ENCODE measurements at places on chromosomes 3 and 15.

DNA sequence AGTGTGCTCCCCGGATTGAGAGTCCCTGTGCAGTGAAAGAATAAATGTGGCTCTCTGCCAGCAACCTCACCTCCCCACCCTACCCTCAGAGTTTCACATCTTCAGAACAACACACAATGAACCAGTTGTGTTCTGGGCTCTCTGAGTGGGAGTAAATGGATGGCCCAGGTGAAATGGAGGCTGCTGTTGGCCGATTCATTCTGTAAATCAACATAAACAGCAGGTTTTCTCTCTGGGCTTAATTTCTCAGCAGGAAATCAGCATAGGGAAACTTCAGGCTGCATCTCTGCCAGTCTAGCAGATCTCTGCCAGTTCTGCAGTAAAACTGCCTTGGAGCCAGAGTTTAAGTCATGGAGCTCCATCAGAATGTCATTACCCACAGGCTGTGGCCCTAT is 54.6 kb upstream of the FURIN start:
- DNase-seq = no peak

DNA sequence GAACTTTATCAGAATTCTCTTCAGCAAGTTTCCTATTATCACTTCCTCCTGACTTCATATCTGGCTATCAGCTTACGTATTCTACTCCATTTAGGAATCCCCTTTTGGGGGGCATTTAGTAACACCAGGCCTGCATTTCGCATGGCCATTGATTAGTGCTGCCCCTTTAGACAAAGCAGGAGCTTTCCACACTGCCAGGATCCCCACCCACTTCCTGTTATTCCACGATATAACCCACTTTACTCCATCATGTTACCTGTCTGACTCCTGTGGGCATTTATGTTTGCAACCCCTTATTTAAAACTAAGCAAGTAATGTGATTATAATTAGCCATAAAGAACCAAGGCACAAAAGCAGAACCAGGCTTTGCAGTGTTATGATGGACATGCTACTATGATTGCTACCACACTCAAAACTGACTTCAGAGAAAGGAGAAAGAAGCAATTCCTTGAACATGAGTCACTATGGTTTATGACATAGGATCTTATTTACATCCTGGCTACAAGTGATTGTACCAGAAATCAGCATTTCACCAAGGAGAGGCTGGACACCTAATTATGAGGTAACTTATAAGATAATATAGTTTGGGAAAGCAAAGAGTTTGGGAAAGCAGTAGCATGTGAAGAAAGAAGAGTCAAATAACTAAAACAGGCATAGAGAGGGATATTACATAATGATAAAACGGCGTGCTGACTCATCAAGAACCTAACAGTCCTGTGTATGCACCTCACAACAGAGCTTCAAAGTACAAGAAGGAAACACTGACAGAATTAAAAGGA is 96.3 kb downstream of the IGSF11 start:
- DNase-seq = no peak

GRCh38 chr3:51734572-51734907 is 27.7 kb downstream of the GRM2 start:
- no peak for DNase-seq

DNA sequence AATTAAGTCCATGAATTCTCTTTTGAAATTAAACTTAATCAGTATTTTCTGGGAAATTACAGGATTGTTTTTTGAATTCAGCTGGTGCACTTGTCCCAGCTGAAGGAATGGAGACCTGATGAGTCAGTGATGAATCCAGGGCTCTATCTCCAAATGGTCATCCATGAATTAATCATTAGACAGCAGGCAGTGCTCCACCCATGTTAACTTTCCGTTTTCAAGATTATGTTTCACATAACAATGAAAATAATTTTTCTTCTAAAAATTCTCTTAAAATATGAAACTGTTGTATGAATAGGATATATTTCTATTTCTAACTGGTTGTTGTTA is 13.9 kb upstream of the PAQR9 start:
- DNase-seq = no peak

DNA sequence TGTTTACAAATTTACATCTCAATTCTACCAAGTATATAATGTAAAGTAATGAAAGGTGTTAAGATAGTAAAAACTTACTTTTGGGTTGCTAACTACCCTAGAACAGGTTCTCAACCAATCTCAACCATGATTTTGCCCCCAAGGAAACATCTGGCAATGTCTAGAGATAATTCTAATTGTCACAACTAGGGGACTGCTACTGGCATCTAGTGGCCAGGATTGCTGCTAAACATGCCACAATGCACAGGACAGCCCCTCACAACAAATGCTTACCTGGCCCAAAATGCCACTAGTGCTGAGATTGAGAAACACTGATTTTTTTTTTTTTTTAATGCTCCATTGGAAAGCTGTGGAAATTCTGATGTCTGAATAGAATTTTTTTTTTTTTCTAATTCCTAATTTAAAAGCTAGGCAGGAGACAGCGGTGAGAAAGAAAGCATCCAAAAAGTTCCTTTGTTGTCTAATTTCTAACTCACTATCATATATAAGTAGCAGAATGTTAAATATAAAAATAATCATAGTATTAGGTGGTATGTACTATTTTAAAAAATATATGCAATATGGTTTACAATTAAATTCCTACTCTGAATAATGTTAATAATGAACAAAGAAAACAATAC is 81.5 kb downstream of the TJP1 start:
- DNase-seq = no peak

- DNase-seq = no peak
Measured at GRCh38 chr3:42159706-42160472, 68.7 kb downstream of the TRAK1 start.
